ENCODE measurements at places on chromosomes 4 and X. TPM values are rescaled to one million over a fixed set of nuclear protein-coding genes. Genes with fewer than 3 reads are reported as not detected.

DNA sequence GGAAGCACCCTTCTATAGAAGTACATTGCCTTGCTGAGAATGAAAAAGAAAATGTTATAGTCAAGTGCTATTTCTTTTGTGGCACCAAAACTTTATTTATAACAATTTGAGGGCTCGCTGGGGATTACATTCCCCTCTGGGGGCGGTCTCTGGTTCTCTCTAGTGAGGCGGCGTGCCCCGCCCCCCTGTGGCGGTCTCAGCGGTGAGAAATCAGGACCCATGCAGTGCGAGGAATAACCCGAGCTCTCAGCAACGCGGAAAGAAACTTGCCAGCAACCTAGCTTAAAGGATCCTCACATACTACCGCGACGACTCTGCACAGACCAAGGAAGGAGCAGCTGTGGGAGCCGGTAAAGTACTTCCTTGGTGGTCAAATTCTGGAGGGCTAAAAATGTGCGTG, 83.4 kb upstream of the SHISA3 start:
- DNase-seq = no peak

- no peak for DNase-seq
These were observed 70.6 kb upstream of the ANK2 start for GRCh38 chr4:112978691-112979472.

The CLNK gene
- total RNA-seq = not detected

DNA sequence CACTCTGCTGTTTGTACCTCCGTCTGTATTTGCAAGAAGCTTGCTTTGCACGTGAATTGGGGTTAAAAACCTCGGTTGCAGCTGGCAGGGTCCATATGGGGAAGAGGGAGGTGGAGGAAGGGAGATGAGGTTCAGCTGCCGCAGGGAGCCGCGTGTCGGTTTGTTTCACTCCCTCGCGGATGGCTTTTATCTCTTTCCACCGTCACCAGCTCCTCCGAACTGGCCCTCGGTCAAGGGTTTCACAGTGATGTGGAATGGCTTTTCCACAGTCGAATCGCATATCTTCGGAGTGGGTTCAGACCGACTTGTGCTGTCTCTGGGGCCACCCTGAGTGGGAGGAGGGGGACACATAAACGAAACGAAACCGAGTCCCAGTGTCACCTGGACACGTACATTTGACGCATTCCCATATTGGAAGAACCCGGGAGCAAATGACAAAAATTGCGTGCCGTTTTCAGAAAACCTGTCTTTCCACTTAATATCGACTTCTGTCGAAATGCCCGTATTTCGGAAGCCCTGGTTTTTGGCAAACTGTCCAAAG, 929 bp downstream of the ZBTB33 start:
- DNase-seq = peak; percentile 30

DNA sequence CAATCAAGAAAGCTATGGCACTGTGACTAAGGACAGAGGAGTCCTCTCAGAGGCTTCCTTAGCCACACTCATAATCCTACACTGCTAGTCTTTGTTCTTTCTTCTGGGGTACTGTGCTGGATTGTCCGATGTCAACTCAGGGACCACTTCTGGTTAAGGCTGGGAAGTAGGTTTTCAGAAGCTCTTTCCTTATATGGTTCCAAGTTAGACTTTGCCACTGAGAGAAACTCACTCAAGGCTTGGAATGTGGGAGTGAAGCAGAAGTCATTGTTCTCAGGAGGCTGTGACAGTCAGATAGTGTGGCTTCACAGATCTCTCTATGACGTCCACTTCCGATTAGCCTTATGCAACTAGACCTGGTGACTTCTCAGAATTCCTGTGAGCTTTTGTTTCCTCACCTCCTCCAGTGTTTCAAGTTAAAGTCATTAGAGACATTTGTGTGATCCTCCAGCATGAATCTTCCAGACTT, 317.3 kb upstream of the F9 start:
- DNase-seq = no peak

- no peak for DNase-seq
These were observed 425.0 kb upstream of the ATOH1 start for GRCh38 chr4:93403571-93403970.

DNA sequence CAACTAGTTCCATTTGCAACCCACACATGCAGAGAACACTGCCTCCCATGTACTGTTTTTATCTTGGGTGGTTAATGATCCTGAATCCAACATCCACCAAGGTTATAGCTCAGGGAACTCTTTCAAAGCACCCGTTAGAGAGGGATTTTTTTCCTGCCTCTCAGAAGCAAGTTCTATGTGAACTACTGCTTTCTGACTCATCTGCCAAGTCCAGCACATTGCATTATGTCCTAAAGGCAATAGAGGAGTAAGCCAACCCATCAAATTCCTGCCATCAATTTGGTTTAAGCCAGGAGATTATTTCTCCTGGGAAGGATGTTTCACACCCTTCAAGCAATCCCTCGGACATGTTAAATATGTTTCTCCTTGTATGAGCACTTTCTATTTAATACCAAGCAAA, 334.5 kb downstream of the GASK1B start:
- DNase-seq = no peak

The IL13RA1 gene
- total RNA-seq = 51.1 TPM

DNA sequence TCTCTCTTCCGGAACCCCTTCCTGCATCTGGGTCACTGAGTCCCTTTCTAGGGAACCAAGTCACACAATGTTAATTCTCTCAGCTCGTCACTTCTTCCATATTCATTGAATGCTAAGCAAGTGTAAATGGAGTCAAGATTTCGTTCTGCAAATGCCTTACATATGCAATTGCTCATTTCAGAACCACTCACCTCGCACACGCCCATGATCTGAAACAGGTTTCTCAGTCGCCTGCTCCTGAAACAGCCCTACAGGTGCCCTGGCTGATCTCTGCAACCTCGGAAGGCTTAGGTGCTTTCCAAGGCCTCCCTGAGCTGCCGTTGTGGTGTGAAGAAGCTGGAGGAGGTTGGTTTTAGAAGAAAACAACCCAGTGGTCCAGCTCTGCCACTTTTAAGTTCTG, 100.8 kb upstream of the MSX1 start:
- DNase-seq = no peak

DNA sequence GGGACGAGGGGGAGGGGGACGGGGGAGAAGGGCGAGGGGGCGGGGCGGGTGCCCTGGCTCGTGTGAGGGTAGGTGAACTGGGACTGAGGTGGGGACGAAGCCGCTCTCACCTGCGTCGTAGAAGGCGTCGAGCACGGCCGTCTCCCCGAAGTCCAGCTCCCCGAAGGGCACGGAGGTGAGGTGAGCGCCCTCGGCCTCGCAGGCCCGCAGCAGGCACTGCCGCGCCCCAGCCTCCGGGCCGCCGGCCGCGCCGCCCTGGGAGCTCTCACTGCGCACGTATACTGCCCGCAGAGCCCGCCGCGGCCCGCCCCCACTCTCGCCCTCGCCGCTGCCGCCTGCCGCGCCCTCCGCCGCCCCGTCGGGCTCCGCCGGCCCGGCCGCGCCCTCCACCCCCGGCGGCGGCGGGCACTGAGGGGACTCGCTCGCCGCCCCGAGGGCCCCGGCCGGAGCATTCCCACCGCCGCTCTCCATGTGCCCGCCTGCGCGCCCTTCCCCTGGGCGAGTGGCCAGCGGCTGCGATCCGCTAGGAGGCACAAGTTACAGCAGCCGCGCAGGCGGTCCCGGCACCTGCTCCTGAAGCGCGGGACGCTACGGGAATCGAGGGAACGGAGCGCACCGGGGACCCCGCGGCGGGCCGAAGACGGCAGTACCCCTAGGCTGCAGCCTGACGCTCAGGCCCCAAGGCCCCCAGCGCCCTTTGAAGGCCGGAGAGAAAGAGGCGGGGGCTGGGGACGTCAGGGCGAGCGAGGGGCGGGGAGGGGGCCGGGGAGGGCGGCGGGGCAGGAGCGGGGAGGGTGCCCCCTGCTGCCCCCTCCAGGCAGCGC, at the start of gene MAP3K15:
TSS of gene MAP3K15 (minus strand) at position 718 of the 824 bp plus-strand sequence. CDS start at position 471, 247 bp downstream.
- peak; percentile 51 for DNase-seq

The SLC10A4 gene
- total RNA-seq = not detected

DNA sequence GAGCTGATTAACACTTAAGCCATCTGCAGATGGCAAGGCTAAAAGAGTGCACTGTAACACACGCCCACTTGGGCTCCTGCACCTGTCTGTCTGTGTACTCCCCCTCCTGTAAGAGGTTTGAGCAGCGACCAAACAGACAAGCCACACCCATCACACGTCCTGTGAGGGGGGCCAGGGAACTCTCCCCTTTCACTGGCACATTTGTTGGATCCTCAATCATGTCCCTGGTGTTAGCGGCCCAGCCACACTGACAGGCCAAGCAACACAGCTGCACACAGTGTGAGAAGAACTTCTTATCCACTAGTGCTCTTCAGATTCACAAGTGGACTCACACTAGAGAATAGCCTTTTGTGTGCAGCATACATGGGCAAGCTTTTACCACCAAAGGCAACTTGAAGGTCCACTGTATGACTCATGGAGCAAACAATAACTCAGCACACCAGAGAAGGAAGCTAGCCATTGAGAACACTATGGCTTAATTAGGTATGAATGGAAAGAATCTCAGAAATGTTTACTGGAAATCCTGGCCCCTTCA, 29.1 kb upstream of the UTP14A start:
- DNase-seq = no peak

- peak; percentile 1 for DNase-seq
These were observed 33.9 kb downstream of the WDR1 start for GRCh38 chr4:10082459-10083272.

The TRIML2 gene
- total RNA-seq = not detected

The FAM149A gene
- 9.3 TPM for total RNA-seq

DNA sequence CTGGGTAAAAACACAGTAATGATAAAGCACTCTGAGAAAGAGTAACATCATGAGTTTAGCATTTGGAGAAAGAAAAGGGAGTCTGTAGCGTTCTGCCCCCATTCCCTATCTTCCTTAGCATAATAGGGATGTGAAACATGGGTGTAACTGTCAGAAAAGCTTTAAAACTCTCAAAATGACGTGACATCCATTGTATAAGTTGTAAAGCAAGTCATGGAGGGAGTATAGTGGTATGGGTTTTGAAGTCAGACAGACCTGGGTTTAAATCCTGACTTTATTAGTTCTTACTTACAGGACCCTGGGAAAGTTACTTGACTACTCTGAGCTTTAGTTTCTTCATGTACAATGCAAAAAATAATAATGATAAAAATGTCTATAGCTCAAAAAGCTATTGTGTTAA, 17.1 kb downstream of the FBXO8 start:
- DNase-seq = no peak

DNA sequence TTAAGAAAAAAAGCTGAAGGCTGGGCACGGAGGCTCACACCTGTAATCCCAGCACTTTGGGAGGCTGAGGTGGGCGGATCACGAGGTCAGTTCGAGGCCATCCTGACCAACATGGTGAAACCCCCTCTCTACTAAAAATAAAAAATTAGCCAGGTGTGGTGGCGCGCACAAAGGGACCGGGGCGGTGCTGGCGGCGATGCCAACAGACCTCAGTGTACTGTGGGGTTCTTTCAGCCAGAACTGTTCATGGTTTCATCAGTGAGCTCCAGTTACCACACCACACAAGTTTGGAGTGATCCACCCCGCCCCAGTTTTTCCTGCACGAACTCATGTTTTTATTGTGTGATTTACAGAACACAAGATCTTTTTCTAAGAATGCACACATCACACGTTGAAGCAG, 21.2 kb upstream of the IRAK1 start:
- no peak for DNase-seq

The TBX22 gene
- total RNA-seq = 9.8 TPM

The SRPX2 gene
- 11.9 TPM for total RNA-seq

- DNase-seq = no peak
These were observed 890 bp upstream of the FREM3 start for GRCh38 chr4:143701365-143701764.

DNA sequence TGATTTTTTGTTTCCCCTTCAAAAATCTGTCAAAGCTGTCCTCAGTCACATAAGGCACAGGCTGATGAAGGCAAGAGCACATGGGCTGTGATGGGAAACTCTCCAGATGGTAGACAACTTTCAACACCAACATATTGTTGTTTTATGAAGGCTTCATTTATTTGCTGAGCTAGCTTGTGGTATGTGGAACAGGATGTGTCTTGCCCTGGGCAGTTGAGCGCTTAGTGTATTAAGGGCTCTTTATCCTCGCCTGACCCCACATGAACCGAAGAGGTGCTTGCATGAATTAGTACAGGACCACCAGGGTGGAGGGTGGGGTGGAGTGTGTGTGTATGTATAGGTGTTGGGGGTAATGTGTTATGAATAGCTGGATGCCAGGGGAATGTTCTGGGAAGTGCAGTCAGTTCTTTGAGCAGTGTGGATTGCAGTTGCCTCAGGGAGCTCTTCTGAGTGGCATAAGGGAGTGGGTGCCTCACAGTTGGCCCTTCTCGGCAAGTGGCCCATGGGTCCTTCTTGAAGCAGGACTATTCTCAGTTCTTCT, 103.1 kb downstream of the PHEX start:
- peak; percentile 72 for DNase-seq

DNA sequence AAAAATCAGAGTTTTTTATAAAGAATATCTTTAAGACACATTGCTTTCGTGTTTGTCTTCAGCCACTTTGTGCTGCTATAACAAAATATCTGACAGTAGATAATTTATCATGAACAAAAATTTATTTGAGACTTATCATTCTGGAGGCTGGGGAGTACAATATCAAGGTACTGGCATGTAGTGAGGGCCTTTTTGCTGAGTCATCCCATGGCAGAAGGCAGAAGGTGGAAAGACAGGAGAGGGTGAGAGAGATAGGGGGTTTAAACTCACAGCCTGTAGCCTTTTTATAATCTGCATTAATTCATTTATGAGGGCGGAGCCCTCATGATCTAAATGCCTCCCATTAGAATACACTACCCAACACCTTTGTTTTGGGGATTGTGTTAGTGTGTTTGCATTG, 431.2 kb upstream of the FAM47C start:
- no peak for DNase-seq

The APOO gene
- 12.6 TPM for total RNA-seq

GRCh38 chrX:38166478-38167083, 54.1 kb downstream of the SRPX start:
- peak; percentile 2 for DNase-seq

GRCh38 chrX:51155157-51155556, 177.5 kb upstream of the NUDT10 start:
- no peak for DNase-seq

DNA sequence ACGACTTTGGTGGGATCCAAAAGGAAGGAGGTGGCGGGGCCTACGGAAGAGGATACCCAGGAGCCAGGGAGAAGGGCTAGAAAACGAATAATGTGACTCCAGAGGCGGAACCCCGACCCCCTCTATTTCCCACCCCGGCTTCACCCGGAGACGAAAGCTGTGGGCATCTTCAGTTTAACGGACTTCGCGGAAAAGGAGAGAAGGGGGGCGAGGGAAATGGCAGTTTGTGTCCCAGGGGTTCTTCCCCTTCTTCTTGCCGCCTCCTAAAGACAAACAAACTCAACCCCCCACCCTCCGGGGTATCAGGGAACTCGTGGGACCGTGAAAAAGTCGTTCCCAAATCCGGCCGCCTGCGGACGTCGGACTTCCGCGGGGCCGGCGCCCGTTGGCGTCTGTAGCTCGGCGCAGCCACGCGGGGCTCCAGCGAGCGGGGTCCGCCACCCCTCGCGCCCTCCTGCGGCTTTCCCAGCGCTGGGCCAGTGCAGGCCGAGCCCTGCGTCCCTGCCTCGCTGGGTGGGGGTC, 3.6 kb upstream of the LEF1 start:
- no peak for DNase-seq

The TRIM75 gene
- not detected for total RNA-seq

GRCh38 chr4:157443537-157443936, 223.0 kb downstream of the GRIA2 start:
- no peak for DNase-seq

GRCh38 chrX:46325312-46325877, 219.8 kb downstream of the ZNF674 start:
- DNase-seq = peak; percentile 77

- DNase-seq = no peak
These were observed 104.6 kb downstream of the TMEM144 start for GRCh38 chr4:158314756-158315487.

The GAB1 gene
- total RNA-seq = 20.3 TPM

All from thyroid gland (tissue), 4 donors.